Astrocyte of the cerebellum (primary cell): ENCODE measurements at places on chromosomes 4 and X.

DNA sequence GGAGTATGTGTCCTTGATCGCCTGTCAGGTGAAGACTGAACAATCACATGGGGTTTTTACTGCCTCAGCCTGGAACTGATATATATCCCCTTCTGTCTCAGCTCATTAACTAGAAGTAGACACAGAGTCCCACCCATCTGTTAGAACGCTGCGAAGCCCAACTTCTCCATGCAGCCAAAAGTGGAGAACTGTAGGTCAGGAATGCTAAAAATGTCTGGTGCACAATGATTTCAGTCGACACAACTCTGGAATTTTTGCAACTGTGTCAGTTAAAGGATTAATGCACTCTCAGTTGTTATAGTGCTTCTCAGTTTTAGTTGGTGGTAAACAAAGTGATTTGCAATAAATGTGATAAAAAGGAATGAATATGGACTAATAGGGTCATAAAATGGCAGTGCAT is 287.2 kb downstream of the INPP4B start:
- DNase-seq, result no peak

DNA sequence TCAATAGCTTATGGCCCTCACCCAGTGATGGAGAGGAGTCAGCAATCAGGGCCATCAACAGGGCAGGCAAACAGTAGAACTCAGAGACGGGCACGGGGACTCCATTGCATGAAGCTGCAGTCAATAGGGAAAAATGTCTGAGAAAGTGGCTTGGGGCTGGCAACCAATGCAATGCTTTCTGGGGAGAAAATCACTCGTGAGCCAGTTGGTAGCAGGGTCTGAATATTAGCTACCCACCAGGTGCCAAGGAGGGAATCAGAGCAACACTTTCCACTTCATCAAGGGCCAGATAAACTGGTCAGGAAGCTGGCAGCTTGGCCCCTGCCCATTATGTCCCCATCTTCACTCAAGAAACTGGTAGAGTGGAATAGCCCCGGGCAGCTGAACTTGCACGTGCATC is 80.7 kb downstream of the STARD8 start:
- DNase-seq, result no peak

DNA sequence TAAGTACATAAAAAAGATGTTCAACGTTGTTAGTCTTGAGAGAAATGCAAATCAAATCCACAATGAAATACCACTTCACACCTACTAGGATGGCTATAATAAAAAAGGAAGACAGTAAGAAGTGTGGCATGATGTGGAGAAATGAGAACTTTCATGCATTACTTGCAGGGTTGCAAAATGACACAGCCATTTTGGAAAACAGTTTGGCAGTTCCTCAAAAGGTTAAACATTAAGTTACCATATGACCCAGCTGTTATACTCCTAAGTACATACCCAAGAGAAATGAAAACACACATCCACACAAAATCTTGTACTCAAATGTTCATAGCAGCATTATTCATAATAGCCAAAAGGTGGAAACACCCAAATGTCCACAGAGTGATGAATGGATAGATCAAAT is 25.8 kb upstream of the LIMCH1 start:
- no peak for DNase-seq

DNA sequence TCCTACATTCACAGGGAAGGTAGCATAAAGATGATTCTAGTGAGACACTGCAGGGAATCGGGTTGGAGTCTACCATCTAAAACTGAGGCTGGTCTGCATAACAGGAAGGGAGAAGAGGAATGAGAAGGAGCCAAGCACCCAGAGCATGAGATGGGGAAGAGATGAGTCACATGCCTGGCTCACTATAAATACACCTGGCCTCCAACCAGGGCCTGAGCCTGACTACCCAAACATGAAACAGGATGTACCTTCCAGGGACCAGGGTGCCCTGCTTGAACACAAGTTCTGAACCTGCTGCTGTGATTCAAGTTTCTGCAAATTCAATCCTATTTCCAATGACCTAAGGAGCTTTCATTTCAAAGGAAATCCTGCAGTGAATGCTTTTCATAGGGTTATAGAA is 24.9 kb downstream of the CD99L2 start:
- DNase-seq, result no peak

GRCh38 chr4:146154057-146154456 is 21.5 kb upstream of the LSM6 start:
- no peak for DNase-seq

GRCh38 chrX:151153086-151153485 is 23.3 kb upstream of the GPR50 start:
- no peak for DNase-seq

DNA sequence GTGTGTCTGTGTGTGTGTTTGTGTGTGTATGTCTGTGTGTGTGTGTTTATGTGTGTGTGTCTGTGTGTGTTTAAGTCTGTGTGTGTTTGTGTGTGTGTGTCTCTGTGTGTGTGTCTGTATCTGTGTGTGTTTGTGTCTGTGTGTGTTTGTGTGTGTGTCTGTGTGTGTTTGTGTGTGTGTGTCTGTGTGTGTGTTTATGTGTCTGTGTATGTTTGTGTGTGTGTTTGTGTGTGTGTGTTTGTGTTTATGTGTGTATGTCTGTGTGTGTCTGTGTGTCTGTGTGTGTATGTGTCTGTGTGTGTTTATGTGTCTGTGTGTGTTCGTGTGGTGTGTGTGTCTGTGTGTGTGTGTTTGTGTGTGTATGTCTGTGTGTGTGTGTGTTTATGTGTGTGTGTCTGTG is 11.4 kb downstream of the IL9R start:
- no peak for DNase-seq

- DNase-seq, result no peak
These were observed 307.4 kb downstream of the GRIA2 start for GRCh38 chr4:157527954-157528353.
